ENCODE measurements at places on chromosomes 2 and 18. TPM values are rescaled to one million over a fixed set of nuclear protein-coding genes. Genes with fewer than 3 reads are reported as not detected.
A peak's percentile ranks its signal among the peaks of the same experiment; 100 is the strongest.

ZSCAN30 gene
- total RNA-seq = 9.2 TPM

TNFAIP6 gene
- 0.08 TPM for total RNA-seq

- H3K27me3 ChIP-seq = no peaks in the 10 kb centered on the region
- no peaks in the 10 kb centered on the region for H3K36me3 ChIP-seq
These were observed 961.4 kb downstream of the DSC3 start for GRCh38 chr18:30081122-30081521.

- H3K4me1 ChIP-seq = peaks cover 44% of the 10 kb centered on the region
- H3K36me3 ChIP-seq = no peaks in the 10 kb centered on the region
- DNase-seq = no peak
- H3K27ac ChIP-seq = peak overlapping the region; percentile 97
- no peaks in the 10 kb centered on the region for H3K27me3 ChIP-seq
These were observed 157 bp downstream of the PTGR3 start for GRCh38 chr18:75208836-75209128.

GRCh38 chr2:100246163-100247145 lies 75.8 kb downstream of the LONRF2 start:
- no peaks in the 10 kb centered on the region for H3K4me1 ChIP-seq
- no peak overlapping the region for H3K27ac ChIP-seq
- no peak overlapping the region for H3K4me3 ChIP-seq
- H3K27me3 ChIP-seq = no peaks in the 10 kb centered on the region
- DNase-seq = no peak
- no peaks in the 10 kb centered on the region for H3K36me3 ChIP-seq

GRCh38 chr2:100677611-100678185 lies 114.9 kb downstream of the PDCL3 start:
- no peak for DNase-seq
- H3K4me3 ChIP-seq = no peak overlapping the region
- no peaks in the 10 kb centered on the region for H3K4me1 ChIP-seq
- no peaks in the 10 kb centered on the region for H3K27me3 ChIP-seq
- no peak overlapping the region for H3K27ac ChIP-seq

- no peaks in the 10 kb centered on the region for H3K36me3 ChIP-seq
- no peaks in the 10 kb centered on the region for H3K4me1 ChIP-seq
- no peaks in the 10 kb centered on the region for H3K27me3 ChIP-seq
These were observed 64.8 kb upstream of the CYTIP start for GRCh38 chr2:157508676-157509075.

DNA sequence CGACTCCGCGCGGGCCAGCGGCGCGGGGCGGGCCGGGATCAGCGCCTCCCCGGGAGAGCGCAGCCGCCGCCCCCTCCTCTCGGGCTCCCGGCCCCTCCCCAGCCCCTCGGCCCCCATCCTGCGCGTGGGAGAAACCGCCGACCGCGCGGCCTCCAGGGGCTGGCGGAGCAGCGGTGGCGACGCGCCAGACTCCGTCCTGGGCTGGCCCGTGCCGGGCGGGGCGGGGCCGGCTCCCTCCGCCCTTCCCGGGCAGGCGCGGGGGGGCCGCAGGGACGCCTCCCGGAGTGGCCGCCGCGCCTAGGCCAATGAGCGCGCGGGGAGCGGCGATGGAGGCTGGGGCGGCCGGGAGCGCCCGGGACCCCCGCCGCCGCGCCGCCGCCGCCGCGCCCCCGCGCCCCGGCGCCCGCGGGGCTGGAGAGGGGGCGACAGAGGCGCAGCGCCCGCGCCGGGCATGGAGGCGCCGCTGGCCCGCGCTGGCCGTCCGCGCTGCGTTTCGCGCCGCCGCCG lies 49.1 kb downstream of the KCNIP3 start:
- no peaks in the 10 kb centered on the region for H3K36me3 ChIP-seq
- H3K27me3 ChIP-seq = no peaks in the 10 kb centered on the region
- no peak overlapping the region for H3K27ac ChIP-seq

GRCh38 chr2:33219850-33220275 lies 256.6 kb upstream of the RASGRP3 start:
- no peak overlapping the region for H3K4me3 ChIP-seq
- H3K27me3 ChIP-seq = no peaks in the 10 kb centered on the region
- no peak for DNase-seq
- no peaks in the 10 kb centered on the region for H3K36me3 ChIP-seq

GRCh38 chr2:3608373-3609278 lies 13.7 kb downstream of the COLEC11 start:
- H3K27ac ChIP-seq = no peak overlapping the region
- no peaks in the 10 kb centered on the region for H3K27me3 ChIP-seq
- no peak for DNase-seq
- H3K36me3 ChIP-seq = no peaks in the 10 kb centered on the region
- no peak overlapping the region for H3K4me3 ChIP-seq
- H3K4me1 ChIP-seq = no peaks in the 10 kb centered on the region

DNA sequence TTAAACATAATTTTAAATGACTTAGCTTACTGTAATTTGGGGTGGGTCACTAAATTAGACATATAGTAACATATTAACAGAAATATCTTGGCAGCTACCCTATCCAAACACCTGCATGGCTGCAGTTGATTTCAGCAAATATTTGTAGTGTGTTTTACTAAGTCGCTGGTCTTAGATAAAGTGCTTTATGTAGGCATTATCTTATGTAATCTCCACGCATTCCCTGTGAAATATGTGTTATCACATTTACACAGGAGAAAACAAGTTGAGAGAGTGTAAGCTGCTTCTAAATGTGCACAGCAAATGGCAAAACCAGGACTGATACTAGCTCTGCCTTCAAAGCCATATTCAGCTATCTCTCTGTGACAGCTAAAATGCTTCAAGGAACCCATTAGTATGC lies 72.0 kb downstream of the NYAP2 start:
- no peak for DNase-seq
- H3K36me3 ChIP-seq = no peaks in the 10 kb centered on the region
- no peaks in the 10 kb centered on the region for H3K27me3 ChIP-seq
- peaks cover 19% of the 10 kb centered on the region for H3K4me1 ChIP-seq
- H3K27ac ChIP-seq = no peak overlapping the region

DNA sequence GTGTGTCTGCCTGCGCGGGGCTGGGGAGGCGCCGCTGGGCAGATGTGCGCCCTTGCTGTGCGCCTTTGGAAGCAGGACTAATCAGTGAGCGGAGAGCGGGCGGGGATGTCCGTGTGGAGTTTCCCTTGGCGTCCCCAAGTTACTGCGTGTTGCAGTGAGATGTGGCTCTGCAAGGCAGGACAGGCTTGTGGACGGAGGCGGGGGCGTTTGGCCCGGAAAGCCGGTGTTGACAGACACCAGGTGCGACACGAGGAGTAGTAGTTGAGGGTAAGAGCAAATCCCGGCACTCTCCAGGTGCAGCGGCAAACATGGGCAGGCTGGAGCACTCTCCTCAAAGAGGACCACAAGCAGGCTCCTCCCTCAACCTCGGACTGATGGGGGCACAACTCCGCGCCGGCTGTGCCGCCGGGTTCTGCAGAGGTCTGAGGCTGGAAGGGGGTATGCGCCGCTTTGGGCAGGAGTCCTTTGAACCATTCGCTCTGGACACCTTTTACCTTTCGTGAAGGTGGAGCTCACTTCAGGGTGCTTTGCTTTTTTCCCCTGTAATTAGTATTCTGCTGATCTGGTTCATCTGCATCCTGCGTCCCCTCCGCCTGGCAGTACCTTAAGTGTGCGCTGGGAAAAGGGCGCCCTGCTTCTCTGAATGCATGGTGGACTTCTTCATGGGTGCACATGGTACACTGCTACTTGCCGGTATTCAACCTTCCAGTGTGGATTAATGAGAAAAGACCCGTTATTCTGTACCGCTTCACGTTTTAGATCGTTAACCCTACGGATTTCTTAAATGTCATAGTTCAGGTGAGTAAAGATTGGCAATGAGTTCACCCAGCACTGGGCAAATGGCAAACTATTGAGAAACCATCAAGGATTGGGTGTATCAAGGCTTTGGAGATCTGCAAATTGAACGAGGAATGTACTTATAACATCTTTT lies 608 bp downstream of the CDH7 start:
- H3K4me3 ChIP-seq = peak overlapping the region; percentile 23
- DNase-seq = peak; percentile 45
- H3K36me3 ChIP-seq = no peaks in the 10 kb centered on the region
- H3K27me3 ChIP-seq = no peaks in the 10 kb centered on the region
- H3K27ac ChIP-seq = no peak overlapping the region

DNA sequence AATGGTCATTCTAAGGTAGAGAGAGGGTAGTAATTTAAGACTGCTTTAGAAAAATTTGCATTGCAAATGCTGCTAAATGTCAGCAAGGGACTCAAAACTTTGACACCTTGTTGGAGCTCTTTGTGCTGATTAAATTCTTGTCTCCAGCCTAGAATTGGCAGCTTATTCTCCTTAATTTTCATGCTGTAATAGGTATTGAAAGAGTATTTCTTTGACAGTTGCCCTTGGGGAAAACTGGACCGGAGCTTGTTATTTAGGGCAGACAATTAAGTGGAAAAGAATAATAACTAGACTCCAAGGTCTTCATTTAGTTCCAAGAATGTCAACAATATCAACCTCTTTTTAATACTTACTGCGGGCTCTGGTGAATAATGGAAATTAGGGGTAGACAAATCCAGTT lies 264.0 kb downstream of the TPGS2 start:
- H3K4me3 ChIP-seq = no peak overlapping the region
- no peaks in the 10 kb centered on the region for H3K36me3 ChIP-seq
- DNase-seq = no peak
- H3K4me1 ChIP-seq = no peaks in the 10 kb centered on the region
- no peak overlapping the region for H3K27ac ChIP-seq

DNA sequence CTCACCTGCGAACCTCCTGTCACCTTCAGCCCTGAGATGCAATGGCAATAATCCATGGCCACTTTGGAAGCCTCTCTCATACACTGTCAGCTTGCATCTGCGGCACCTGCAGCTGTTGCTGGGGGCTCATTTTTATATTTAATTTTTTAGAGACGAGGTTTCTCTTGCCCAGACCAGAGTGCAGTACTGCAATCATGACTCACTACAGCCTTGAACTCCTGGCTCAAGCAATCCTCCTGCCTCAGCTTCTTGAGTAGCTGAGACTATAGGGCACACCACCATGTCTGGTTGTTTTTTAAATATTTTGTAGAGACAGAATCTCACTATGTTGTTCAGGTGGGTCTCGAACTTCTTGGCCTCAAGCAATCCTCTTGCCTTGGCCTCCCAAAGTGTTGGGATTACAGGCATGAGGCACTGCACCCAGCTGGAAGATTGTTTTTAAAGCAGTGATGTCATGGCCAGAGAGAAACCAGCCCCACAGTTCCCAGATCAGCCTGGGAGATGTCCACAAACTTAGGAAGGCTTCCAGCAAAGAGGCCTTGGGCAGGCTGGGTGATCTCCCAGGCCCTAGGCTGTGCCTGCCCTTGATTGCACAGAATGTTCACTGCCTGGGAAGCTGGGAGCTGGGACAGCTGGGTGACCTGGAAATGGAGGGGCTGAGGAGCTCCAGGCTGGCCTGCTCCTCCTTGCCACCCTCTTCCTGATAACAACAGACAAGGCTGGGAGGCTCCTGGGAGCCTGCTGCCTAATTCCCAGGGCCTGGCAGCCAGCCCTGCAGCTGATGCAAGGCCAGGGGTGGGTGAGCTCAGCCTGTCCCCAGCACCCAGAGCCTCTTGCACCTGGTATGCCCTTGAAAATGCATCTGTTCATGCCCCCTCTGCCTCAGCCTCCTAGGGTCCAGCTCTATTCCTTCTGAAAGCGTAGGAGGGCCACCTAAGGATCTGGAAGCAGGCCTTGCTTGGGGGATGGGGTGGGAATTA lies 27.1 kb downstream of the SH2D6 start:
- peak; percentile 97 for DNase-seq
- peaks cover 32% of the 10 kb centered on the region for H3K4me1 ChIP-seq
- no peaks in the 10 kb centered on the region for H3K36me3 ChIP-seq
- no peaks in the 10 kb centered on the region for H3K27me3 ChIP-seq

- H3K4me1 ChIP-seq = peaks cover 10% of the 10 kb centered on the region
- H3K27ac ChIP-seq = no peak overlapping the region
- H3K27me3 ChIP-seq = no peaks in the 10 kb centered on the region
- no peaks in the 10 kb centered on the region for H3K36me3 ChIP-seq
- H3K4me3 ChIP-seq = no peak overlapping the region
These were observed 99.9 kb upstream of the ZFP36L2 start for GRCh38 chr2:43326101-43326825.

- H3K36me3 ChIP-seq = no peaks in the 10 kb centered on the region
- H3K4me1 ChIP-seq = no peaks in the 10 kb centered on the region
- DNase-seq = peak; percentile 44
- no peak overlapping the region for H3K27ac ChIP-seq
These were observed 16.3 kb upstream of the KCNG2 start for GRCh38 chr18:79781331-79781941.

GRCh38 chr2:215083146-215083545 lies 55.3 kb downstream of the ABCA12 start:
- H3K4me3 ChIP-seq = no peak overlapping the region
- no peaks in the 10 kb centered on the region for H3K36me3 ChIP-seq
- H3K27ac ChIP-seq = no peak overlapping the region
- no peaks in the 10 kb centered on the region for H3K27me3 ChIP-seq

DNA sequence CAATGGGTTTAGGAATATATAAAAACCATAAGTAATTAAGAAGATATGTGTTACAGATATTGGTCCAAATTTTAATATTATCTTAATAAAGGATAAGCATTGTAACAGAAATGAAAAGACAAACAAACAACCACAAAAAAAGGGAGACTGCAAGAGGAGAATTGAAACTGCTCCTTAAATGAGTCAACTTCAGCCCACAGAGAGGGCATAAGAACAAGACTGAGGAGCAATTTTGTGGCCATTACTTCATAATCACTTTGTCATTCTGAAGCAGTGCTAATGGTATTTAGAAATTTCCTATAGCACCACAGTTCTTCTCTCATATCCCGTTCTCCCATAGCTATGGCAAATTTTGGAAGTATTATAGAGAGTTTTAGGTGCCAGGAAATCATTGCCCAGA lies 193.2 kb upstream of the HNMT start:
- no peaks in the 10 kb centered on the region for H3K27me3 ChIP-seq
- no peak overlapping the region for H3K27ac ChIP-seq
- DNase-seq = no peak
- no peaks in the 10 kb centered on the region for H3K36me3 ChIP-seq

DNA sequence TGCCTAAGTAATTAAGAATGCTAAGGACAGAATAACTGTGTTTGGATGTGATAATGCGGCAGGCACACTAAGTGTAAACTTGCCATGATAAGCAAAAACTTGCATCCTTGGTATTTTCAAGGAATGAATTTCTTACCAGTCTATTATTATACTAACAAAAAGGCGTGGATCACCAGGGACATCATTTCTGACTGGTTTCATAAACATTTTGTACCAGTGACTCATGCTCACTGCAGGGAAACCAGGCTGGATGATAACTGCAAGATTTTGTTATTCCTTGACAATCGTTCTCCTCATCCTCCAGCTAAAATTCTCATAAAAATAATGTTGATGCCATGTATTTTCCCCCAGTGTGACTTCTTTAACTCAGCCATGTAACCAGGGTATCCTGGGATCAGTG lies 289.5 kb downstream of the CDCA7 start:
- no peaks in the 10 kb centered on the region for H3K36me3 ChIP-seq
- no peak overlapping the region for H3K4me3 ChIP-seq
- H3K27me3 ChIP-seq = no peaks in the 10 kb centered on the region

GRCh38 chr18:75323821-75324585 lies 103.5 kb downstream of the SMIM21 start:
- H3K4me3 ChIP-seq = no peak overlapping the region
- H3K27me3 ChIP-seq = no peaks in the 10 kb centered on the region
- H3K27ac ChIP-seq = no peak overlapping the region

GRCh38 chr2:185347445-185347844 lies 391.2 kb upstream of the FSIP2 start:
- H3K27ac ChIP-seq = no peak overlapping the region
- H3K4me1 ChIP-seq = no peaks in the 10 kb centered on the region
- DNase-seq = no peak
- no peak overlapping the region for H3K4me3 ChIP-seq

- H3K4me3 ChIP-seq = no peak overlapping the region
- H3K4me1 ChIP-seq = no peaks in the 10 kb centered on the region
- no peak overlapping the region for H3K27ac ChIP-seq
- H3K36me3 ChIP-seq = no peaks in the 10 kb centered on the region
These were observed 549.9 kb upstream of the LRATD1 start for GRCh38 chr2:14082640-14083039.

Data from pancreas (tissue), 10 donors.